B cell (primary cell): ENCODE measurements at places on chromosomes 5 and 9. TPM values are rescaled to one million over a fixed set of nuclear protein-coding genes. Genes with fewer than 3 reads are reported as not detected.

DNA sequence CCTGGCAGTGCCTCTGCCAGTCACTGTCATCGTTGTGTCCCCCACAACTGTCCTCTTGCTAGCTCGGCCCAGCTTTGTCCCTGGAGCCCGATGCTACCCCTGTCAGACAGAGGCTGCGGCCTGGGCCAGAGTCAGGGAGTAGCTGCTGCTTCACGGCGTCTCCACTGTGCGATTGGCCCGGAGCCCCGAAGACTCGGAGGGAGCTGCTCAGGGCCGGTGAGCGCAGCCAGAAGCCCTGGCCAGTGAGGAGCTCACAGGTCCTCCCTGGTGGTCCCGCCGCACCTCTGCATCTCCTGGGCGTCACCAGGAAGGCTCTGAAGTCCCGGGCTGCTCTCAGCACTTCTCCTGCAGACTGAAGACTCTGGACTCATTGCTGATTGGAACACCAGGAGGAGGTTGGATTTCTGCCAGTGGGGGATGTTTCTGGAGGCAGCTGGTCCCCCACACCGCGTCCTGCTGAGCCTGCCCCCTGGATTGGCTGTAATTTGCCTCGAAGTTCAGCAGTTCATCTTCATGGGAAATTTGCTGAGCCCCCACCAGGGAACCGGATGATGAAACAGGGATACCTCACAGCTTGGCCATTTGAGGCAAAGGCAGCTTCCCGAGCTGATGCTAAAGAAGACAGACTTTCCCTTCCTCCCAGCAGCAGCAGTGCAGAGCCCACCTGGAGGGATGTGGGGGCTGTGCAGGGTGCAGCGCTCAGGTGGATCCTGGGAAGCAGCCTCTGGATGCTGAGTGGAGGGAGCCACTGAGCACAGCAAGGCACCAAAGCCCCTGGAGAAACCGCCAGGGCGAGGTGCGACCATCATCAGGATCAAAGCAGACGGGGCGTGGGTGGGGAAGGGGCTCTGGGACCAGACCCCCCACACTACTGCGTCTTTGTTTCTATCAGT is 45.6 kb downstream of the USP20 start:
- no peak for DNase-seq

DNA sequence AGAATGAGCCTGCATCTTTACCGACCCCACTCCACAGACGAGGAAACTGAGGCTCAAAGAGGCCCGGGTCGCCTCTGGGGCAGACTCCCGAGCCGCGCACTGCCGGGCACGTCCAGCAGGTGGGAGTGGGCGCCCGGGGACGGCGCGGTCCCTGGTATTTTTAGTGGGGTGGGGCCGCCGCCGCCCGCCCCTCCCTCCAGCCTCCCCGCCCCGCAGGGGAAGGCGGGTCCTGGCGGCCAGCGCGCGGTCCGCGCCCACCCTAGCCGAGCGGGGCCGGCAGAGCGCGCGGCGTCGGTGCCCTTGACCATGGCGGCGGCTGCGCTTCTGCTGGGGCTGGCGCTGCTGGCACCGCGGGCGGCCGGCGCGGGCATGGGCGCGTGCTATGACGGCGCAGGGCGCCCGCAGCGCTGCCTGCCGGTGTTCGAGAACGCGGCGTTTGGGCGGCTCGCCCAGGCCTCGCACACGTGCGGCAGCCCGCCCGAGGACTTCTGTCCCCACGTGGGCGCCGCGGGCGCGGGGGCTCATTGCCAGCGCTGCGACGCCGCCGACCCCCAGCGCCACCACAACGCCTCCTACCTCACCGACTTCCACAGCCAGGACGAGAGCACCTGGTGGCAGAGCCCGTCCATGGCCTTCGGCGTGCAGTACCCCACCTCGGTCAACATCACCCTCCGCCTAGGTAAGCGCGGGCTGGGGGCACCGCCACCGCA is at the start of gene LAMC3:
TSS of gene LAMC3 (plus strand) at position 266 of the 710 bp plus-strand sequence. CDS start at position 307, 41 bp downstream.
- peak; percentile 21 for DNase-seq

GRCh38 chr5:29795096-29795652 is 1398.3 kb upstream of the CDH6 start:
- no peak for DNase-seq

DNA sequence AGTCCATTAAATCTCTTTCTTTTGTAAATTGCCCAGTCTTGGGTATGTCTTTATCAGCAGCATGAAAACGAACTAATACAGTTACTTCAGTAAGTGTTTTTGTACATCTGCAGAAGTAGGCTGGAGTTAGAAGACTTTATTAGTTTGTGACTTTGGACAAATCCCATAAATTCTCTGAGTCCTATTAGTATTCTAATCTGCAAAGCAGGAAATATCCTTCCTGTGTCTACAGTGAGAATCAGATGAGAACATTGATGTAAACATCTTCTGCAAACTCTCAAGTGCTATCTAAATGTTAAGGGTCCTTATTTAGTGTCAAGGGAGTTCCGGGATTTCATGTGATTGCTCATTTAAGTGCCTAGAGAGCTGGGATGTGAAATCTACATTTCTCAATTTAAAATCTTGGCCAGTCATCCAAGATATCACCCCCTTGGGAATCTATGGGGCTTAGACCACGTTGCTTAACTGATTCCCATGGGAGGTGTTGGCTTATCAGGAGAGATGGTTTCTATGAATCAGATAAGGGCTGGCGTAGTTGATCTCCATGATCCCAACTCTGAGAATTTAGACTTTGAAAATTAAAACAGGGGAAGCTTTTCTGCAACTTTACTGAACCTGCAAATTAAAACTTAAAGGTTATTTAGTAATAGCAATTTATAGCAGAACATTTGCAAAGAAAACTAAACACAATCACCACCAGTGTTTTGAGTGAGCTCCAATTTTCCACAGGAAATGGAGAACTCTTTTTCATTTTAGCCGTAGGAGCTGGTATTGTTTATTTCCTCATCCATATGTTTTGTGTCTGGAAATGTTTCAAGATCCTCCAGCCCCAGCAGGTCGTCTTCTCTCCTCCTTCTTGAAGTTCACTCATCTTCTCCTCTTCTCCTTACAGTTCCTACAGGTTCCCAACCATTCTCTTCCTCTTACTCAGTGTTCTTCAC is 241.6 kb upstream of the CD180 start:
- no peak for DNase-seq

- DNase-seq, result no peak
These were observed 49.4 kb downstream of the ADAMTS19 start for GRCh38 chr5:129509363-129509975.

HMGCS1 gene
- total RNA-seq, result 68.4 and 68.7 TPM in 2 replicates

DNA sequence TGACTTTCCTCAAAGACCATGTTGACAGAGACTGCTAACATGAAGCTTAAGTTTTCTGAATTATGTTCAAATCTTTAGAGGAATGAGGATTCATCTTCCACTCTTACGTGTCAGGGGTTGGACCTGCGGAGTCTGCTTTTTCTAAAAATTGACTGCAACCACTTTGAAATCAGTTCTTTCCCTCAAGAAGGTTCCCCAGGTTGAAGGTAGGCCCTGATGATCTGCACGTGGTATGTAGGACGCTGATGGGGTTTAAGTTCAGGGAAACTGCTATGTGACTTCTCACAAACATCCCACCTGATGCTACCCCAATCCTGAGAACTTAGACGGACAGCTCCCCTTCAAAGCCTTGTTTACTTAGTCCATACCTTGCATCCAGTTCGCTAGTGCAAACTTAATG is 7.2 kb downstream of the RACK1 start:
- DNase-seq, result no peak

PLAC8L1 gene
- 0.49 and 0.51 TPM in 2 replicates for total RNA-seq

GRCh38 chr9:100441911-100442361 is 15.0 kb downstream of the MSANTD3 start:
- no peak for DNase-seq

- no peak for DNase-seq
These were observed 114.6 kb upstream of the SLC12A2 start for GRCh38 chr5:127969002-127969401.

DNA sequence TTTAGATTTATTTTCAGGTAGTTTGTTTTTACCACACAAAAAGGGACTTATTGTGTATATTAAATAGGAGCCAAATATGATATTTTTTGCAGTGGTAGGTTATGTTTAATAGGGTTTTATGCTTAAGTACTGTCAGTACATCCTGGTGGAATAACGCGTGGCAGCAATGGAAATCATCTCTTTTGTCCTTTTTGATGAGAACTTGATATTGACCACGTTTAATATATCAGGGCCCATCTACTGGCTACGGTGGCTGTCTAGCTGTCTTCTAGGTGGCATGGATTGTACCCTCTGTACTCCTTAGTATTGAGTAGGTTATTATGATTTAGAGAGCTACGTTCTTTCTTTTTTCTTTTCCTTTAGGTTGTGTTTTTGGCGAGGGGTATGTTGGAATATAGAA is 2.6 kb downstream of the BASP1 start:
- DNase-seq, result no peak

MVB12B gene
- 9.0 and 9.8 TPM in 2 replicates for total RNA-seq

DNA sequence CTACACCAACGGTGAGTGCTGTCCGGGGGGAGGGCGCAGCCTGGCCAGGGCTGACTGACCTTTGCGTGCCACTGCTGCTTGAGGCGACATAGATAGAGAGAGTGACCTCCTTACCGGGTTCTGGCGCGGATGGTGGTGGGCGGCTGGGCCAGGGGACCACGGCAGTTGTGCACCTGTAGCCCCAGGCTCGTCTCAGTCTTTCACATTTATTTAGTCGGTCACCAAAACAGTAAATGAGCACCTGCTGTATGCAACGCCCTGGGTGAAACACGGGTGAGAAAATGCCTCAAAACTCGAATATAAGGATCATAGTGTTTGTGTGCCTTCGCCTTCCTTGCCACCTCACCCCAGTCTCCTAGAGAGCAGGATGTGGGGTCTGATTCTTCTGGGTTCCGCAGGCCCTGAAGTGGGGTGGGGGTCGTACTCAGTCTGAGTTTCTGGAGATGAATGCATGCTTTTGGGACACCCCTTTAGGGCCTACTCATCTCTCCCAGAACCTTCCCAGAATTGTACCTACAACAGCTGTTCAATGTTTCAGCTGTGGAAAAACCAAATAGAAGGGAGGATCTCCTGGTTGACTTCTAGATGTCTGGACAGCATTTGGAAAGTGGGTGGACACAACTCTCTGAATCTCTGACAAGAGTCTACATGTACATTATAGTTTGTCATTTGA is 714 bp downstream of the SEC24A start:
- DNase-seq, result no peak

STOM gene
- total RNA-seq, result 6.1 and 6.3 TPM in 2 replicates

GRCh38 chr5:75525344-75525743 is 13.7 kb downstream of the POLK start:
- DNase-seq, result peak; percentile 9

DNA sequence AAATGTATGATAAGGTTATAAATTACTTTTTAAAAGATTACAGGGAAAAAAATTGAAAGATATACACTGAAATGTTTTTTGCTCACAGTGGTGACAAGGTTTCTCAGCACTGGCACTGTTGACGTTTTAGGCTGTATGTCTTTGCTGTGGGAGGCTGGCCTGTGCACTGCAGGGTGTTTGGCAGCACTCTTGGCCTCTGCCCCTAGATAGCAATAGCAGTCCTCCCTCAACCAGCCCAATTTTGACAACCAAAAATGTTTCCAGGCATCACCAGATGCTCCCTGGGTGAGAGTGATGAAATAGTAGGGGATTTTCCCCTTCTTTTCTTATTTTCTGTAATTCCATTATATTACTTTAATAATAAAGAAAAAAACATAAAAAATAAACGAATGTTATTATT is 3.3 kb downstream of the CD274 start:
- DNase-seq, result no peak

GRCh38 chr5:168529374-168530234 is 499 bp downstream of the FBLL1 start:
- DNase-seq, result no peak

GRCh38 chr5:89128906-89129625 is 246.1 kb upstream of the MEF2C start:
- DNase-seq, result no peak

SLC4A9 gene
- total RNA-seq, result not detected in 2 replicates

COL5A1 gene
- total RNA-seq, result not detected in 2 replicates

- DNase-seq, result no peak
These were observed 66.3 kb upstream of the CER1 start for GRCh38 chr9:14788846-14789245.

DNA sequence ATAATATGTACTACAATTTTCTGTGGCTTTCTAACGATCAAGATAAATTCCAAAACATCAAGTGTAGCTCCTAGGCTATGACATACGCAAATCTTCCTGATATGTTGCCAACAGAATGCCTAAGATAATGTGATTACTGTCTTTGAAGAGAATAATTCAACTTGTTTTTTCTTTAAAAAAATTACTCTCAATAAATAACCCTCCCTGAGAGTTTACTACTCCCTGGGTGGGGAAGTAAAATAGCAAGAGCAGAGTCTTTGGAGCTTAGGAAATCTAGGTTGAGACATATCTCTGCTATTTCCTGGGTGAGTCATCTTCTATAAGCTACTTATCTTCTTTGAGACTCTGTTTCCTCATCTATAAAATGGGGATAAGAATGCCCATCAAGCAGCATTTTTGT is 201.2 kb downstream of the ACTL7B start:
- no peak for DNase-seq

PCDHA13 gene
- total RNA-seq, result not detected in 2 replicates

- DNase-seq, result no peak
These were observed 95.5 kb upstream of the PUM3 start for GRCh38 chr9:2939368-2939767.

SCGB3A2 gene
- not detected in 2 replicates for total RNA-seq

- DNase-seq, result no peak
These were observed 8.9 kb upstream of the TLE4 start for GRCh38 chr9:79562749-79563386.

DNA sequence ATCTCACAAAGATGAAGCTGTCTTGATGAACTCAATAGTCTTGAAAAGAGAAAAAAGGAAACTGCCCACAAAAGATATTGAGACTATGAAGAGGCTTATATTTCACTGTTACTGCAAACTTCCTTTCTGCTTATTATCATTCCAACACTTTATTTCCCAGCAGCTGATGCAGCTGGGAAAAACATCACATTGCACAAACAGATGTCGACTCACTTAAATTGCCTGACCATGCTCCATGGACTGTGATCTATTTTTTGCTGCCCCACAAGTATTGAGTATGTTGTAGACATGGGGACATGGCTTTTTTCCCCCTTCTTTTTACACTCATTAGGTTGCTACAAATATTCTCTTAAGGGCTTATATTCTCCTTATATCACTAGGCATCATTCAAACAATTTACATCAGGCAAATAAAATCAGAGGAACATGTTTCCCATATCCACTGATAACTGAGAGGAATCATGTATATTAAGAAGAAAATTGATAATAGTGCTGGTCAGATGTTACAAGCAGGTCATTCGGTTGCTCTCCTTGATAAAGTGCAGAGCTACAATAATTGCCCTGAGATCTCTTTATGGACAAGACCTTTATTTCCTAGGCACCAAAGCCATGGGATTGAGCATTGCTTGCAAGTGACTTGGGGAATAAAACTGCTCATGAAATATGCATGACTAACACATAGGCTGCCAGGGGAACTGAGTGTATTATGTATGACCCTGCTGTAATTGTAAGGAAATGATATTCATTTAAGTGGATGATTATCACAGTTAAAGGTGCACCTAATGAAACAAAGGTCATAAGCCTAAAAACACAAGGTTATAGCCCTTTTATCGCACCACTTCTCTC is 509.9 kb downstream of the ZNF608 start:
- no peak for DNase-seq

- no peak for DNase-seq
These were observed 530.4 kb upstream of the CDH9 start for GRCh38 chr5:27568811-27569210.
